Activated T-helper 1 cell treated with Interleukin-2 at 50 U/mL for 16 hours (primary cell): ENCODE measurements at places on chromosomes 12 and 14.

DNA sequence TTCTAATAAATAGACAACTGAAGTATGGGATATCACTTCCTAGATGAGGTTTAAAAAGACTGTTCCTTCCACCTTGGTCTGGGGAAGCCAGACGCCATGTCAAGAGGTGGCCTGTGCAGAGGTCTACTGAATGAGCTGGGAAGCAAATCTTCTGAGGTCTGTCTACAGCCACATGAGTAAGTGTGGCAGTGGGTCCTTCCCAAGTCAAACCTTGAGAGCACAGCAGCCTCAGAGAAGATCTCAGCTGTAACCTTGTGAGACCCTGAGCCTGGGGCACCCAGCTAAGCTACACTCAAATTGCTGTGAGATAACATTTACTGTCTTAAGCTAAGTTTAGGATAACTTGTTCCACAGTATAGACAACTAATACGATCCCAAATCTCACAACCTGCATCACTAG is 20.2 kb downstream of the NDUFA12 start:
- no peak for DNase-seq

DNA sequence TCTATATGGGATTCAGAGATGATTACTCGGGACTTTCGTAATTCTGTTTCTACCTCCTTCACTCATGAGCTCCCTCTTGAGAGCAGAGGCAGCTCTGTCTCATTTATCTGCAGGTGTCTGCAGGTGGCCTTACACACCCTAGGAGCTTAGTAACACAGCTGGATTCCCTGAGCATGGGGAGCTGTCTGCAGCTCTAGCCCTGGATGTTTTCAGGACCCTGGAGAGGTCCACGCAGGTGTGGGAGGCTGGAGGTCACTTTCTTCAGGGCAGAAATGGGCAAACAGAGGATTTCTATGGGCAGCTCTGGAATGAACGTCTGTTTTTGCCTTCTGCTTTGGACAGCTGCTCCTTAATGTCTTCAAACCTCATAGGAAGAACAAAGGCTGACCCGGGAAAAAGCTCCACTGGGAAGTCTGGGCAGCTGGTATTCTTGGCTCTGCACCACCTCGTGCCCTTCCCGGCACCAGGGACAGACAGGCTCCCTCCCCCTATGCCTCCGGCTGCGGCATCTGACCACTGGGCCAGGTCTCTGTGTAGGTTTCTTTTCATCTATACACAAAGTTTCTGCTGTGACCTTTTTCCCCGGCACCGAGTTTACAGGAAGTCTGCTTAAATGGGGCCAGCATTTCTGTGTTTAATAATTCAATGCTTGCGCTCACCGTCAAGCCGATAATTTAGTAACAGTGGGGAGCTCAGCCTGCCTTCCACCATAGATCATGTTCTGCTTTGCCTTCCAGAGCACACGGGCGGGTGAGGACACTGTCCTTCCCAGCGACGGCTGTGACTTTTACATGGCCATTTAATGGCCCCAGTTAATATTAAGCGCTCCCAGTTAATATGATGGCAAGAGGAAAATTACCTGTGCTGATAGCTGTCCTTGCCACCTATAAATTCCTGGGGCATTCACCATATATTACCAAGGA is 320.2 kb upstream of the SFSWAP start:
- DNase-seq = no peak

GRCh38 chr12:38711054-38711453 is 194.3 kb downstream of the CPNE8 start:
- no peak for DNase-seq

DNA sequence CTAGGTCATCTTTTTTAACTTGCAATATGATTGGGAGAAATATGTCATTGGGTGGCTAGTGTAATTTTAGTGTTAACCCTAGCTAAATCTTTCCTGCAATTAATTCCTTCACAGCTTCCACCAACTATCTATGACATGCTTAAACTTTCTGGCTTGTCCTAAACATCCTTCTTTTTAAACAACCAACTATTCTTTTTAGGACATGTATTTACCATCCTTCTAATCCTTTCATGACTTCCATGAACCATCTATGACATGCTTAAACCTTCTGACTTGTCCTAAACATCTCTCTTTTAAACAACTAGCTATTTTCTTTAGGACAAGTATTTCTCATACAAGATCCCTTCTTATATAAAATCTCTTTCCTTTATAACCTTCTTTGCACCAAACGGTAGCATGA is 179.6 kb upstream of the PDZRN4 start:
- DNase-seq = no peak

DNA sequence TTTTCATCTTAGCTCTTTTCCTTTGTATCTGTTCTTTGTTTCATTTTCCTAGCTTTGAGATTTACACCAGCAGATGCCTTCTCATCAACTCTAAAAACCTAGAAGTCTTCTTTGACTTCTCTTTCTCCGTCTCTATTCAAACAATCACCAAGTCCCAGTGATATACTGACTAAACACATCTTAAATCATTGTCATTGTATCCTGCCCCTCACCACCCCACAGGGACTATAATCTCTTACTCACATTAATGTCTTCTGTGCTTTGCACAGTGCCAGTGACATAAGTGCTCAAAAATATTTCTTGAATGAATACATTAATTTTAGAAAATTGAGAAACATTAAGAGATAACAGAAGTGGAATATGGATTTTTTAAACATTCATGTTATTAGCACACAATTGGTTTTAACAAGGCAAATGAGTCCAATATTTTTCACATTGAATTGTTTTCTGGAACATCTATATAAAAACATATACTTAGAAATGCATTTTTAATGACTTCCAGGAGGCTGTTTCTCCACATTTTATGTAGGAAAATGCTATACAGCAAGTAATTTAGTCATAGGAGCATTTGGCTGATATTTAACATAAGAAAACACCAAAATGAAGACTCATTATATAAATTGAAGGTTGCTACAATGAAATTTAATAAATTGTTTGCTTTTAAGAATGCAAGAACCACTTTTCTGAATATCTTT is 472.8 kb upstream of the PRICKLE1 start:
- no peak for DNase-seq

- DNase-seq = no peak
These were observed 145.4 kb downstream of the TMTC2 start for GRCh38 chr12:82832096-82832495.

GRCh38 chr12:56190695-56191155 is 1.4 kb upstream of the SMARCC2 start:
- no peak for DNase-seq

GRCh38 chr14:36820901-36821300 is 159.2 kb downstream of the PAX9 start:
- DNase-seq = no peak

DNA sequence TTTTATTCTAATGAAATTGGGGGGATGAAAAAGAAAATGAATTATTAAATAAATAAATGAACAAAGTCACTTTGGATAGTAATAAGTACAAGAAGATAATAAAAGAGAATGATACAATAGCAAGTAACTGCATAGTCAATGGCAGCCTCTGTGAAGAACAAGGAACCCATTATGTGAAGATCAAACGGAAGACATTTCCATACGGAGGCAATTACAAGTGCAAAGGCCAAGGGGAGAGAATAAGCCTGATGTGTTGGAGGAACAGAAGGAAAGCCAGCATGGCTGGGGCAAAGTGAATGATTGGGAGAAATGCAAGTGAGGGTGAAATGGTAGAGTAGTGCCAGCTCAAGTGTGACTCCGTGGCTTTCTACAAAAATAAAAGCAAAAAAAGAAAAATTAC is 43.9 kb upstream of the CHPT1 start:
- no peak for DNase-seq

DNA sequence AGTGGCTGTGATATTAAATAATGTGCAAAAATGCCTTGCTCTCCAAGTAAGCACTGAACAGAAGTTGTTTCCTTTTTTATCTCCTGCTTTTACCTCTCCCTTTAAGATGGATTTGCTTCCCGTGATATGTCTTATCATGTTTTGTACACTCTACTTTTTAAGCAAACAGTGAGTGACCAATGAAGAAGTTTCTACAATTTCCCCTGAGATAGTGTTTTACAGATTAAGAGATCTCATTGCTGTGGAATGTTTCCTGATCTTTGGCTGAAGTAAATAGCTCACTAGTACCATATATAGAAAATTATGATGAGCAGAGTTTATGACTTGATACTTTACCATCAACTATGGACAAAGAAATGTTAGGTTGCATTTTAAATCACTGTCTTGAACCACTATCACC is 184.8 kb upstream of the PDE3A start:
- DNase-seq = no peak

- no peak for DNase-seq
These were observed 81.9 kb downstream of the CFAP54 start for GRCh38 chr12:96571101-96571862.

DNA sequence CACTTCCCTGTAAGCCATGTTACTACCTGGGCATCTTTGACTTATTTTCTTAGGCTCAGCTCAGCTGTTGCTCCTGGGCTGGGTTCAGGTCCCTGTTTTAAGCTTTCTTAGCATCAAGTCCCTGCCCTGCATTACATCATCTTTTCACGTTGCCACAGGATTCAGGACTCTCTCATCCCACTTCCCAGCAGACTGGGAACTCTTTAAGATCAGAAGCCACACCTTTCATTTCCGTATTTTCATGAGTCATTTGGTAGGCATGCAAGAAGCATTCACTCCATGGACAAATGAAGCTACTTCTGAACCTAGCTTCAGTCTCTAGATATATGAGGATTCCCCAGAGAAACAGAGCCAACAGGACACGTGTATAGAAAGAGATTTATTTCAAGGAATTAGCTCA is 726.8 kb downstream of the VRK1 start:
- no peak for DNase-seq

GRCh38 chr12:15227004-15227679 is 5.9 kb upstream of the RERG start:
- no peak for DNase-seq

- no peak for DNase-seq
These were observed 2.5 kb downstream of the SCN8A start for GRCh38 chr12:51593539-51593938.

GRCh38 chr12:11681207-11681606 is 31.7 kb downstream of the ETV6 start:
- no peak for DNase-seq

GRCh38 chr12:87234898-87235297 is 794.3 kb downstream of the C12orf50 start:
- DNase-seq = no peak

DNA sequence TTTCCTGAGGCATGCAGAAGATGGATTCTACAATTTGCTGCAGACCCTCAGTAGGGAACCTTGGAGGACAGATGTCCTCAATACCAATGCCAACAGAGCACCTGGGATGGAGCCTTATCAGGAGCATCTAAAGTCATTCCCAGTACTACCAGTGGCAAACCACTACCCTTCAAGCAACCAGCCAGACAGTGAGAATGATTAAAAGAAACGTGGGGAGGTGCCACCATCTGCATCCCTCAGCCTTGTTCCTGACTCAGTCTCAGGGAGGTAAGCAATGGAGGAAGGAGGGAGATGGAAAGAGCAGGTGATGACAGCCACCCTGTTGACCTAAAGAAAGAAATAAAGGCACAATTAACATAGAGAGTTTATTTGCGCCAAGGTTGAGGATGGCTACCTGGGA is 175.2 kb upstream of the GRIN2B start:
- DNase-seq = no peak

- no peak for DNase-seq
These were observed 279.7 kb upstream of the SOX5 start for GRCh38 chr12:24229031-24229700.

GRCh38 chr14:68655911-68656316 is 137.0 kb downstream of the ZFP36L1 start:
- DNase-seq = no peak

- no peak for DNase-seq
These were observed 140.4 kb downstream of the DACT1 start for GRCh38 chr14:58778202-58778601.

GRCh38 chr12:54377007-54377406 is 7.5 kb downstream of the ZNF385A start:
- DNase-seq = no peak

GRCh38 chr12:99433155-99433554 is 214.4 kb upstream of the GARIN6 start:
- DNase-seq = no peak

DNA sequence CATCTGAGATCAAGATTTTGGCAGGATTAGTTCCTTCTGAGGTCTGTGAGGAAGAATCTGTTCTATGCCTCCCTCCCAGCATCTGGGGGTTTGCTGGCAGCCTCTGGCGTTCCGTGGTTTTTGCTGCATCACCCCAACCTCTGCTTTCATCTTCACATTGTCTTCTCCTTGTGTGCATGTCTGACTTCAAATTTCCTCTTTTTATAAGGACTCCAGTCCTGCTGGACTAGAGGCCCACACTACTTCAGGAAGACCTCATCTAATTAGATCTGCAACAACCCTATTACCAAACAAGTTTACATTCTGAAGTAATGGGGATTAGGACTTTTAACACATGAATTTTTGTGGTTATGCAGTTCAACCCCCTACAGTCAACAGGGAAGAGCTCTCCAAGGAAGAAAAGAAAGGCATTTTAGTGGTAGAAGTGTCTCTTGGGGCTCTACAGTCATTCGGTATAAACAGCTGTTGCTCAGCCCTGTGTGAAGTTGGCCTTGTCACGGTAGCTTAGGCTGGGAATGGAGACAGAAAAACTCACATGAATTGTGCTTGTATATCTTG is 89.7 kb downstream of the CAND1 start:
- no peak for DNase-seq

DNA sequence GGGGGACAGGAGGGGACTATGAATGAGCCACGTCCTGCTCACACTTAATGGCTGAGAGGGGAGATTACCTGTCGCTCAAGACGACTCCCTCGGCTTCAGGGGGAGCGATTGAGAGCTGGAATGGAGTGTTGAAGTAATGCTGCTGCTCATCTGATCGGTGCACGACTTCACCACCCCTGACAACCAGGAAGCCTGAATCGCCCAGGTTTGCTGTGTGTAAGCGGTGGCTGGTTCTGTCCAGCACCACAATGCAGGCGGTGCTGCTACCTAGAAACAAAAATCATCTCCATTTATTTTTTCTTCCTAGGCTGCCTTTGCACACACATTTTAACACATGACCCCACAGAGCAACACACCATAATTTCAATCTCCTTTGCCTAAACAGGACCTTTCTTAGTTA is 37.3 kb downstream of the PPTC7 start:
- no peak for DNase-seq

- DNase-seq = no peak
These were observed 243.7 kb downstream of the AKAP6 start for GRCh38 chr14:32572867-32573150.

GRCh38 chr12:120485961-120486881 is 9.7 kb upstream of the DYNLL1 start:
- DNase-seq = no peak

- no peak for DNase-seq
These were observed 12.3 kb downstream of the METTL3 start for GRCh38 chr14:21498540-21499526.

DNA sequence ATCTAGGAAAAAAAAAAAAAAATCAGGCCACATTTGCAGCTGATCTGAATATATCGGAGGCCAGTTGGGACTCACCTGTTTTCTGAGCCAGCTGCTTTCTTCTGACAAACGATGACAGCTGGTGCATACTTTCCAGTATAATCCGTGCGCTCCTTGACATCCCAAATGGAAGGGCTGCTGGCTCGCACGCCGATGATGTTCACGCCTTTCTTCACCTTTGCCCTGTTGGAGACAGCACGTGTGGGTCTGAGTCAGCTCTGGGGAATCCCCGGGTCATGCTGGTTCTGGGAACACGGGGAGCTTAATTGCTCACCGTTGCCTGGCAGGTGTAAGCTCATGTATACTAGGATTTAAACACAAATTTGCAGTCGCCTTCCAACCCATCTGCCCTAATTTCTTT is 372.8 kb downstream of the TMEM132D start:
- no peak for DNase-seq
